ENCODE measurements at places on chromosomes 1 and 21. TPM values are rescaled to one million over a fixed set of nuclear protein-coding genes. Genes with fewer than 3 reads are reported as not detected.

RNF223 gene
- total RNA-seq = 0.05 TPM

AGO4 gene
- total RNA-seq = 6.8 TPM

CCDC181 gene
- total RNA-seq = 0.47 TPM

GART gene
- total RNA-seq = 58.5 TPM

IGSF21 gene
- 0.85 TPM for total RNA-seq

GRCh38 chr1:115746021-115746690, 22.4 kb downstream of the CASQ2 start:
- no peak for DNase-seq

LAPTM5 gene
- total RNA-seq = 88.6 TPM

CCDC27 gene
- total RNA-seq = not detected

FLG2 gene
- 0.05 TPM for total RNA-seq

DNA sequence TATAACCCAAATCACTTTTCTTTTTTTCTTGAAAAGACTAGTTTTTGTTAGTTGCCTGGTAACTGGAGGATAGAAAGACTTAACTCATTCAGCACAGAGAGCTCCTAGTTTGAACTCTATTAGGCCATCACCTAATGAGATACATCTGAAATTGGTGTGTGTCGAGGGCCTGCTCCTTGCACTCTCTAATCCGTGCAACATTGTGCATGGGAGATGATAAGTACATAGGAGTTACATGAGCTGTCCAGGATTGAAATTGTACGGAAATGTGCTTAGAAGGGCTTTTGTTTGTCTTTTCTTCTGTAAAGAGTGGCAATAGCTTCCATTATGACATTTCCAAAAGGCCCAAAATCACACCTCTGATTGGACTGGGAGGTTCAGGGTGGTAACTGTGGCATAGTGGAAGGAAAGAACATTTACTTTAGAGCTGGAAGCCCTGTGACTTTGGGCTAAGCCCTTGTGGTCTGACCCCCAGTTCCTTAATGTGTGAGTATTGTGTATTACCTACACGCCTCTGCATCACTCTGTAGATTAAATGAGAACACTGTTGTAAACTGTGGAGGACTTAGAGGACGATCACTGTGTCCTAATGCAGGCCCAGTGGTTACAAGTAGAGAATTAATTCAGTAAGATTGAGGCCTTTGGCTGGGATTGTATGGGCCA, 71.2 kb downstream of the FGGY start:
- DNase-seq = no peak

- no peak for DNase-seq
Observed at GRCh38 chr1:164363980-164364379, 195.0 kb upstream of the PBX1 start.

DNA sequence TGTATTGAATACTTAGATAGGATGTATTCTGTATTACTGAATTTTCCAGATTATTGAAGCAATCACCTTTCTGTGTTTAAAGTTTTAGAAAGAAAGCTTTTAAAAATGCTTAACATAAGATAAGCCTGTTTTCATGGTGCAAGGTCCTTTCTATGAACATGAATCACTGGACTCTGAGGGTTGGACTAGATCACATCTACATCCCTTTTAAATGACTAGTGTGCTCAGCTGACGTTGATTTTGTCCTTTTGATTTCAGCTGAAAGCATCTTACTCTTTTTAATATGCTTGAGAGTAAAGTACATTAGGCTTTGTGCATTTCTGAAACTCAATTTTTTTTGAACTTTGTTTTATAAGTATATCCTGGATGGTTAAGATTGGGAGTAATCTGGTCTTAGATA, 16.2 kb downstream of the MIER1 start:
- DNase-seq = no peak

- DNase-seq = no peak
Observed at GRCh38 chr1:47558601-47559593, 121.1 kb downstream of the FOXD2 start.

DNA sequence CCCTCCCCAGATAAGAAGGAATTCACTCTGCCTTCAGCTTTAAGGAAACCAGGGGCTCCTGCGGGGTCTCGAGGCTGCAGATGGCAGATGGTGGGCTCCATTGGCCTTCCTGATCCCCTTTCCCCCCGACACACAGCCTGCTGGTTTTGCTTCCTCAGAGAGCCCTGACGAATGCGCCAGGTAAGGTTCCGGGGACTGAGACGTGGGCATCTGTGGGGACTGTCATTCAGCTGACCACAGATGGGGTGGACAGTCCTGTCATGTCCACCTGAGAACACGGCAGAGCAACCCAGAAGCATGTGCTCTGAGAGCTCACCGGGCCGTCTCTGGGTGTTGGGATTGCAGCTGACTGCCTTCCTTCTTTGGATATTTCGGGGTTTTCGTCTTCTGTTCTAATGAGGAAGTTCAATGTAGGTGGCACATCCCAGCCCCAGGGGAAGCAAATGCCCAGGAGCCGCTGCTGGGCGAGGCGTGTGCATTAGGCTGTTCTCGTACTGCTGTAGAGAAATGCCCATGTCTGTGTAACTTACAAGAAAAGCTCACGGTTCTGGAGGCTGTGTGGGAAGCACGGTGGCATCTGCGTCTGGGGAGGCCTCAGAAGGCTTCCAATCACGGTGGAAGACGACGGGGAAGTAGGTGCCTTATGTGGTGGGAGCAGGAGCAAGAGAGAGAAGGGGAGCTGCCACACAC, 22.6 kb upstream of the TTC34 start:
- no peak for DNase-seq

- peak; percentile 11 for DNase-seq
Observed at GRCh38 chr1:241638099-241638682, 2.0 kb downstream of the CHML start.

- peak; percentile 13 for DNase-seq
Observed at GRCh38 chr21:35204850-35205541, 155.9 kb upstream of the RUNX1 start.

CELA2A gene
- total RNA-seq = 0.14 TPM

DNA sequence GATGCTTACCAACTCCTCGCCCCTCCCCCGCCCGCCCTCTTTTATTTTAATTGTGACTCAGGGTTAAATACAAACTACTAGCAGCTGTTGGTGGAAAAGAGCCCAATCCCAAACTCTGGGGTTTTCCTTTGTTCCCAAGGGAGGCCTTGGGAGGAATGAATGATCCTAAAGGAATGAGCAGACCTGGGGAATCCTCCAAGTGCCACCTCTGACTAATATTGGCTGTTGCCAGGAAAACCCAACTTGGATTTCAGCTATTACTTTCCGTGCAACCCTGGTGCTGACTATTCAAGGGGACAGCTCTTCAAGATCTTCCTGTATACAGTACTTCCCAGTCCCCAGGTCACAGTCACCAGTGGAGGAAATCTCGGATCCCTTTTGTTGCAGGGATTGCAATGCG, 1.3 kb upstream of the S100A10 start:
- no peak for DNase-seq

- no peak for DNase-seq
Observed at GRCh38 chr1:242139442-242139841, 140.5 kb upstream of the MAP1LC3C start.

TESK2 gene
- total RNA-seq = 3.9 TPM

GRCh38 chr1:247386217-247386616, 29.8 kb upstream of the NLRP3 start:
- DNase-seq = no peak

DNA sequence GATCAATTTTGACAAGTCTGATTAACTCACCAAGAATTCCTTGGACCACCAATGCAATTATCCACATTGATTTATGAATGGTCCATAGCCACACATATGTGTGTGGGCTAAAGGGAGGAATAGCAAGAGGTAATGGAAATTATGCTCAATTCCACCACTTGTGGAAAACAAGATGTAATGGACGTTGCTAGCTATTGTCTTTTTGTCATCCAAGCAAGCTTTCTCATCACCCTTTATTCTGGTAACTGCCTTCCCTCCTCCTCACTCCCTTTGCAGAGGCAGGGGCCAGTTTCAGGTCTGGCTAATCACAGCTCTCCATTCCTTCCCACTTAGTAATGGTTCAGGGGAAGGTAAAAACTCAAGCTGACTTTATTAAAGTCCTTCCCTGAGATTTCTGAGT, 24.7 kb upstream of the RAB3GAP2 start:
- no peak for DNase-seq

FCER1G gene
- total RNA-seq = 24.0 TPM

GRCh38 chr1:117658676-117659075, 52.8 kb downstream of the TENT5C start:
- DNase-seq = peak; percentile 77

LMNA gene
- 51.6 TPM for total RNA-seq
